Stimulated activated CD4-positive, alpha-beta T cell treated with anti-CD3 and anti-CD28 coated beads, Interleukin-15, amount 100 ng/mL, for 24 hours (primary cell): ENCODE measurements at places on chromosomes 3 and 15.

DNA sequence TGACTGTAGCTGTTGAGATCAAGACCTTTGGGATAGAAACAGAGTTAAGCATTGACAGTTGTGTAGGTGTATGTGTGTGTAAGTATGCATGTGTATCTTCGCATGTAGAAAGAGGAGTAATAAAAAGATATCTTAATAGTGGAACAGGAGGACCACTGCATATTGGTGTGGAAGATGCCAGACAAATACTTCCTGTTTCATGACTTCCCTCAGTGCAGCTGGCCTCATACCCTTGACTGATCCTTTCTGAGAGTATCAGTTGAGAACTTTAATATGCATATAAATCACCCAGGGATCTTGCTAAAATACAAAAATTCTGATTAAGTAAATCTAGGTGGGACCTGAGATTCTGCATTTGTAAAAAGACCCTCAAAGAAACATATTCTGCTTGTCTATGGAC is 8.5 kb upstream of the ZBED2 start:
- no peak for DNase-seq

GRCh38 chr3:154144825-154145465 is 23.8 kb downstream of the ARHGEF26 start:
- DNase-seq, result no peak

DNA sequence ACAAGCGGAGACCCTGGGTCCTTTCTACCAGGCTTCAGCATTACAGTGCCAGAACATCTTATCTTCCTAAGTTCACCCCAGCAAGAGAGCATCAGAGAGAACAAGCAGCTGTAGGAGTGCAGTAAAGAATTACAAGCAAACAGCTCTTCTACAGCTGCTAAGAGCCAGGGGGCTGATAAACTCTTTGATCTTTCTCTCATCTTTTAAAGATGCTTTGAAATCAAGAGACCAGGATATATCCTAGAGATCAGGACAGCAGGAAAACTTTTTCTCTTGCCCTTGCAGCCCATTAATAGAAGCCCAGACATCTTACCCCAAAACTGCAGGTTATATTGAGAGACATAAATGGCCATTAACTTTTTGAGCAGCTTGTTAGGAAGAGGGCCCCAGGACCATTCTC is 198.1 kb downstream of the RSL24D1 start:
- no peak for DNase-seq

- DNase-seq, result no peak
Measured at GRCh38 chr3:23619705-23620637, 185.8 kb upstream of the UBE2E1 start.

- no peak for DNase-seq
Measured at GRCh38 chr3:104554425-104554824, 812.3 kb upstream of the ALCAM start.

GRCh38 chr15:36905908-36906307 is 194.4 kb downstream of the MEIS2 start:
- DNase-seq, result no peak

GRCh38 chr3:12799525-12800440 is 3.3 kb downstream of the CAND2 start:
- no peak for DNase-seq

- no peak for DNase-seq
Measured at GRCh38 chr3:17602126-17602525, 140.3 kb downstream of the TBC1D5 start.

DNA sequence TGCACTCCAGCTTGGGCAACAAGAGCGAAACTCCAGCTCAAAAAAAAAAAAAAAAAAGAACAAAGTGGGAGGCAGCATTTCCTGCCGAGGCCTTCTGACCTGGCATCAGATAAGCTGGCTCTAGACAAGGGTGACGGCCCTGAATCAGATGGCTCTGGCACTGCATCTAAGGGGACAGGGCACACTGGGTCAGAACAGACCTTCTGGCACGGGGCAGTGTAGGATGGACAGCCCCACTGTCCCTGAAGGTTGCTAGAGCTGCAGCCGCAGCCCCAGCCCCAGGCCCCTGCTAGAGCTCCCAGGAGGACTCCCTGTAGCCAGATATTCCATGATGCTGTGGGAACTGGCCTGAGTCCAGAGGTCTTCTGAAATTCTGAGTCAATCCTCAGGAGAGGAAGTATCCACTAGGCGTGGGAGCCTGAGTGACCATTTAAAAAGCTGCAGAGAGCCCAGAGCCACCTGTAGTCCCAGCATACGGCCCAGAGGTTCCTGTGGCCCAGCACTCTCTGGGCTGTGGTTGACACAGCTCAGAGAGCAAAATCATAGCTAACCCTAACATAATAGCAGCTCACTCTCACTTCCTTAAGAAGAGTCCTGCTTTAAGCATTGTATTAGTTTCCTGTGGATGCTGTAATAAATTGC is 69.2 kb upstream of the MFGE8 start:
- DNase-seq, result no peak

DNA sequence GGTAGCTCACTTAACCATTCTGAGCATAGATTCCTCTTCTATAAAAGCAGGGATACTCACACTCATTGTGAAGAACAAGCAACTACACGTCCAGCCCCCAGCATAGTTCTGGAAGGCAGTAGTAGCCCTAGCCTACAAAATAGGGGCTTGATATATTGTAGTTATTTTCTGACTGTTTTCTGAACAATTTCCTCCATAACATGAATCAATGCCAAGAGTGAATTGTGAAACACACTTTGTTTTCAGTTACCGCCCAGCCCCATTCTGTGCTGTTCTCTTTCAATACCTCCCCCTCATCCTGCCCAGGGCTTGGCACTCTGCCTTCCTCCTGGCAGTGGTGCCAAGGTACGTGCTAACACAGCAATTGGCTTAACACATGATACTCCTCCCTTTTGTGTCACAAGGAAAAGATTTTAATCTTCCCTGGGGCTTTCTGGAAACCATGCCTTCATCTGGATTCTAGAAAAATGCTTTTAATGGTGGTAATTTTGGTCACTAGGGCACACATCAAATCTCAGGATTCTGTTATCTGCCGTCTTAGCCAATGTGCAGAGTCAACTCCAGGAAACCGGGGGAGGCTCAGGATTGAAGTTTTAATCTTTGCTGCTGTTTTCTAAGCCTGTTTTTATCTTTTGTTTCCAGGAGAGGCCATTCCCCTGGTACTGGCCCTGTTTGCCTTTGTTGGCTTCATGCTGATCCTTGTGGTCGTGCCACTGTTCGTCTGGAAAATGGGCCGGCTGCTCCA is 37.2 kb downstream of the IL20RB start:
- peak; percentile 15 for DNase-seq

GRCh38 chr3:124557433-124558232 is 172.6 kb upstream of the UMPS start:
- no peak for DNase-seq

- DNase-seq, result no peak
Measured at GRCh38 chr15:97691799-97692198, 268.7 kb upstream of the ARRDC4 start.

DNA sequence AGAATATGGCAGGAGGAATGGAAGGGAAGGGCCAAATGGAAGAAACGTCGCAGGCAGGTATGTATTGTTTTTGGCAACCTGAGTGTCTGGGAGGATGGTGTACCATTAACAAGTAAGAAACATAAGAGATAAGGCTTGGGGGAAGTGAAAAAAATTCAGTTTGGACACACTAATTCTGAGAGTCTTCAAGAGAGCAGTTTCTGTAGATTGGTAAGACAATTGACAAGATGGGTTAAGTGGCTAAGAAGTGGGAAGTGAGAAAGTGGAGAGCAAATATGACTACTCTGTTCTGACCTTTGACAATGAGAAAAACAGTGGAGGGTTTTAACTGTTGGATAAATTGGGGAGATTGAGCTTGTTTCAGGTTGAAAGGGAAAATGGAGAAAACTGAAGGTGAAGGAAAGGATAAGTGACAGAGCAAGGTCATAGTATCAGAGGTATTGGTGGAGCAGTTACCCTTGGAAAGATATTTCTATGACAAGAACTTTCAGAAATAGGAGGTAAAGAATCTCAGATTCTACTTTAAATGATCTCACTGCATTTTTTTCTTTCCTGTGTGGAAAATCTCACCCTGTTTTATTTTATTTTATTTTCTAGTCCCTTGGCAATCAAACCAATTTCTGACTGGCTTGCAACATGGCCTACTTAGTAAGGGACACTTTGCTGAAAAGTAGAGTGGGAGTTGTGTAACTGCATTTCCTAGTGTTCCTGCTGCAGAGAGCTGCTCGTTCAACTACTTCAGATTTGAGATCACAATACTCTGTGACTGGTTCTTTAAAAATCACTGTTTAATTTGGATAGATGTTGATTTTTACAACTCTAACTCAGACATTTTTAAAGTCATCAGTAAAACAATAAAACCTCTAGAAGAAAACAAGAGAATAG is 23.1 kb upstream of the GABPB1 start:
- no peak for DNase-seq

DNA sequence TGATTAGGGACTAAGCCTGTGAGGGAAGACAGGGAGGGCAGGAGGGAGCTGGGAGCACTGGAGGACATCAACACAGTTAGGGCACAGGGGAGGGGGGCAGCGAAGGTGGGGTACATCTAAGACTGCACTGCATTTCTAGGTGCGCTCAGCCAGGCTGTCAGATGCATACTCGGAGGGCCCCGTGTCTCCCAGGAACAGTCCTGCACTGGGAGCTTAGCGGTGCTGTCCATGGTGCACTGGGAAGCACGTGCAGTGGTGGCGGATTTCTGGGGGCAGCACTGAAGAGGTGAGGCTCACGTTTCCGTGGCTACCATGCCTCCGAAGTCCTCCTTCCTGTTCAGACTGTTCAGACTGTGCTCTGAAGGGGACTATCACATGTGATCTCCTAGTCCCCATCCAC is 54.4 kb downstream of the ROPN1B start:
- DNase-seq, result no peak

DNA sequence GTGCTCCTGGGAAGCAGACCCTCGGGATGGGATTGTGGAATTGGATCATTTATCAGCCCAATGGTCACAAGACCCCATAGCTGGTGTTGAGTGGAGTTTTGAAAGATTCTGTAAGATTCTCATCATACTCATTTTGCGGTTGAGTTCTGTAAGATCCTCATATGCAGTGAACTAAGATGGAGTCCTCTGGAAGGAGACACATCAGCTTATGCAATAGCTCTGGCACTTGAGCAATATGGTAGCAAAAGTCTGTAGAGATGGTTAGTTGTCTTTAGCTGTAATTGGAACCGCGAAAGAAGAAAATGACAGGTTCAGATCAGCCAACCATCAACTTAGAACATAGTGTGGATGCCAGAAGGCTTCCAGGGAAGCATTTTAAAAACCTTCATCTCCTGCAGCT is 184.5 kb upstream of the TSC22D2 start:
- no peak for DNase-seq

DNA sequence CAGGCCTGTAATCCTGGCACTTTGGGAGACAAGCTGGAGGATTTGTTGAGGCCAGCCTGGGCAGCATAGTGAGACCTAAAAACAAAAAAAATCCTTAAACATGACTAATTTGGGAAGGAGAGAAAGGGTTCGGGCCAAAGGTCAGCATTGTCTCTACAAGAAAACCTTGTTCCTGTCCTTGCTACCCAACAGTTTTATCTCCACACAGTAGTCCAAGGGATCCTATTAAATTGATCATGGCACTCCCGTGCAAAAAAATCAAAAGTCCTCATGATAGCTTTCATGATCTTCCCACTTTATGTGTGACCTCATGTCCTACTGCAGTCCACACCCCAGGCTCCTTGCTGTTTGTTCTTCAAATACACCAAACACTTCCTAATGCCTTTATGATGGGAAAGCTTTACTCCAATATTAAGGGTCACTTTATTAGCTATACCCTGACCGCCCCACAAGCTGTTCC is 4.2 kb downstream of the RPL15 start:
- DNase-seq, result no peak

GRCh38 chr3:129289201-129289921 is 10.7 kb downstream of the HMCES start:
- no peak for DNase-seq

DNA sequence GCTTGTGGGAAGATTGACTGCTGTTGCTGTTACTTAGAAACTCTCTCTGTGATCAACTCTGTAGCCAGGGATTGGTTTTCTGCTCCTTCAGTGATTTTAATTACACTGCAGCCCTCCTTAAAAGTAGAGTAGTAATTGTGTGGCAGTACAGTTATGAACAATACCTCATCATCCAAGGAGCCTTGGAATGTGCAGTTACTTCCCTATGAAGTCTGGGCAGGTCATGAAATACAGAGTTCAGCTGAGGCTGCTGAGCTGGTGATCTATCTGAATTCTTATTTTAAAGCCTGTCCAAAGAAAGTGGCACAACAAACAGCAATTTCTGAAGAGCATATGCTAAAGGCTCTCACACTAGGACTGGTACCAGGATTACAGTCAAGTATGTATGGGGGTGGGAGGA is 37.4 kb upstream of the MRPL3 start:
- no peak for DNase-seq

GRCh38 chr3:39065197-39065596 is 13.4 kb downstream of the WDR48 start:
- peak; percentile 31 for DNase-seq

GRCh38 chr15:57586661-57587424 is 4.9 kb upstream of the MYZAP start:
- no peak for DNase-seq

GRCh38 chr15:91530279-91530678 is 323.2 kb upstream of the SLCO3A1 start:
- no peak for DNase-seq

DNA sequence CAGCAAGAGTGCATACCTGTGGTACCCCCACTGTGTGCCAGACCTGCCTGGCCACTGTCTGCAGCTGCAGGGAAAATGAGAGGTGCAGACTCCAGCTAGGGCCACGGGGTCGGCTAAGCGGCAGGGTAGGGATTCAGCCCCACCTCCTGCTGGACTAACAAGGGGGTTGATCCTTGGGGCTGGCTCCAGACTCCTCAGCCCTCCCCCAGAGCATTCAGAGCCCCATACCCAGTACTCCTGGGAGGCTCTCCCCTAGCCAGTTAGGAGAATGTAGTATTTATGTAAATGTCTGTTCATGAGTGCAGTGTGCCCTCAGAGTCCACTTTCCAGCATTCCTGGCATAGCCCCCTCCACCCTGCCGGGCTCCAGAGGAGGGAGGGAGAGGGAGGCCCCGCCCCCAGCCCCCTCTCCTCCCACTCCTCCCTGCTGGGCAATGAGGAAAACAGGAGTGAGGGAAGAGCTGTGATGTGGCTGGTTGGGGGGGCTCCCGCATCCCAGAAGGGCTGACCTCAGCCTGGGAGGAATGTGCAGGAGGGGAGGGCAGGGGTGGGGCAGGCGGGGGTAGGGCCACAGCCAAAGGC is 4.5 kb upstream of the SEMA3B start:
- DNase-seq, result no peak

- DNase-seq, result no peak
Measured at GRCh38 chr3:118075873-118076272, 958.8 kb downstream of the IGSF11 start.
